ENCODE measurements at places on chromosomes 7 and 10.

DNA sequence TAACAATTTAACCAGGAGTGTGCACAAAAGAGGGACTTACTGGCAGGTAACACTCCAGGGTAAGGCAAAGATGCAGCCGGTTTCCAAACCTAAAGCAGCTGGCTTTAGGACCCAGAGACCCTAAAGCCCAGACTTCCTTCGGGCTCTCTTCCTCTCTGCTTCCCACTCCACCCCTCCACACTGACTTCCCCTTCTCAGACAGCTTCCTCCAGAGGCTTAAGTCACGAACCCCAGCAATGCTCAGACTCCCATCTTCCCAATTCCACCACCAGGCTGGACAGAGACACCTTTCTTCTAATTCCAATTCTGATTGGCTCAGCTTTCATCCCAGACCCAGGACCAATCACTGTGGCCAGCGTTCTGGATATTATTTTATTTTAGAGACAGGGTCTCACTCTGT lies 24.8 kb downstream of the STYXL1 start:
- peak; percentile 88 for DNase-seq

- DNase-seq, result no peak
These were observed 26.1 kb downstream of the BCCIP start for GRCh38 chr10:125849448-125849847.

DNA sequence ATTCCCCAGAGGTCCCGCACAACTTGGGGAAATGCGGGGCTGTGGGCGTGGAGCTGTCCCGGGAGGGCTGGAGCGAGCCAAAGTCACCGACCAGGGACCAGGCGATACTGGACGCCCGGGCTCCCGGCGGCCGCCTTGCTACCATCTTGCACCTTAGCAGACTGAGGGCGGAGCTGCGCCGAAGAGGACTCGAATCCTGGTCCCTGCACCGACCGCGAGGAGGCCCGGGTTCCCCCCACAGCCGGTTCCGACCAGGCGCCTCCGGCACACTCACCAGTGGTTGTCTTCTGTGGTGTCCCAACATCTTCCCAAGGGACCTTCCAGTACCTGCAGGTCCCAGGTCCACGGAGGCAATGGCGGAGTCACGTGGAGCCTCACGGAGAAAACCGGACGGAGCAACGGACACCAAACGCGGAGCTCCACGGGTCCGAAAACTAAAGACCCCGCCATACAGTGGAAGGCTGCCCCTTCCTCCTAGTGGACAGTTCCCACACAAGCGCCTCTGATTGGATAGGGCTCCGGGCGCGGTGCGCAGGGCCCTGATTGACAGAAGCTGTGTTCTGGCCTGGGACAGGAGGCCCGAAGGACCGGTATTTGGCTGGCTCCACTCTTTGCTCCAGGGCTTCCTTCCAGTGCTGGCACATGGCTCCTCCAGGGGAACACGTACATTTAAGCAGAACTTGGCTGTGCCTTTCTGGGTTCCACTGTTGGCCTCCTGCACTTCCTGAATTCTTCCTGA lies 124.6 kb upstream of the ZNF479 start:
- DNase-seq, result no peak

DNA sequence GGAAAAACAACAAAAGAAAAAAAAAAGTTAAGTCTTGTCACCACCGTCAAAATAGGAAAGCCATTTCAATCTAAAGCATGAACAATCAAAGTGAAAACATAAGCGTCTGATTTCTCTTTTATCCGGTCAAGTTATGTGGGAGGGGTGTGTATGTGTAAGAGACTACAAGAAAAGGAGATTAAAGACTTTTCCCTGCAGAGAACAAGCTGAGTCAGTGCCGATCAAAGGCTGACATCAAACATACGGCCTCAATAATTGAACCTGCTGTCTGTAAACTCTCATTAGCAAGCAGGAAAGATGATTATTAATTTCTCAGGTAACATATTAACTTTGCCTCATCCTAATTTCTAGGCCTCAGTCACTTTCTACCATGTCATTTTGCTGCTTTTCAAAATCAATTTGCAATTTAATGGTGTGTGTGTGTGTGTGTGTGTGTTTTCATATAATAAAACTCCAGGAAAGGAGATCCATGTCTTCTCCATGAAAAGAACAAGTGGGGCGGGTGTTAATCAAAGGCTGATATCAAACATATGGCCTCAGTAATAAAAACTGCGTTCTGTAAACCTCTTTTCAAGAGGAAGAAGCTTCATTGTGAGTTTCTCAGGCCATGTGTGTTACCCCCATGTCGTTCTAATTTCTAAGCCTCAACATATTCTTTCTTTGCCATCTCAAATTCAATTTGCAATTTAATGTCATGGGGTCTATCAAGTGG lies 649.1 kb upstream of the SORCS1 start:
- DNase-seq, result no peak

DNA sequence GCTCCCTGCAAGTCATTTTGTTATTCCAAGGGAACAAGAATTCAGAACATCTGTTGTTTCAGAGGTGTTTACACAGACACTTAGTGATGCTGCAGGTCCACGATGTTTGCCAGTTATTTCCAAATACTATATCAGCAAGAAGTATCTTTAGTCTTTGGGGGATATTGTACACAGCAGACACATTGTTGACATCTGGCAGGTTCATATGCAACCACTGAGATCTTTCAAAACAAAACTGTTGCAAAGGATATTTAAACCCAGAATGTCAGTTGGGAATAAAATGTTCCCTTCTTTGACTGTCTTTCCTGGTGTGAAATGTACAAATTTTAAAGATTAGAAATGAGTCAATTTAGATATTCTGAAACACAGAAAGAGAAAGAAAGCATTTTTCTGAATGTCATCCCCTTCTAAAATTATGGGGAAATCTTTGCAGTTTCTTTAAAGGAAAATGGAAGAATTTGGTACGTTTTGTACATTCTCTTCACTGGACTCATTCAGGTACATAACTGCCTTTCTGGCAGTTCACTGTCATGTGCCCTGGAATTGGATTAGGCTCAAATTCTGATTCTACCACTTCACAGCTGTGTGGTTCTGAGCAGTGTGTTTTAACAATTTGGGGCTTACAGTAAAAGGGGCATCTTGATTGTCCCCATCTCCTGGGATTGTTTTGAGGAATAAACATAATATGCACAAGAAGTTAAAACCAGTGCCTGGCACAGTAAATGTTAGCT lies 40.3 kb upstream of the CELF2 start:
- DNase-seq, result no peak

- no peak for DNase-seq
These were observed at the start of gene TMEM72 for GRCh38 chr10:44911081-44911540. Gene TMEM72 (plus strand): TSS chr10:44911337. CDS start chr10:44911513, 176 bp downstream.

Data from suppressor macrophage (primary cell).